ENCODE measurements at places on chromosomes 1 and 21.

- DNase-seq: no peak
Measured at GRCh38 chr21:26397545-26397944, 175.5 kb downstream of the CYYR1 start.

DNA sequence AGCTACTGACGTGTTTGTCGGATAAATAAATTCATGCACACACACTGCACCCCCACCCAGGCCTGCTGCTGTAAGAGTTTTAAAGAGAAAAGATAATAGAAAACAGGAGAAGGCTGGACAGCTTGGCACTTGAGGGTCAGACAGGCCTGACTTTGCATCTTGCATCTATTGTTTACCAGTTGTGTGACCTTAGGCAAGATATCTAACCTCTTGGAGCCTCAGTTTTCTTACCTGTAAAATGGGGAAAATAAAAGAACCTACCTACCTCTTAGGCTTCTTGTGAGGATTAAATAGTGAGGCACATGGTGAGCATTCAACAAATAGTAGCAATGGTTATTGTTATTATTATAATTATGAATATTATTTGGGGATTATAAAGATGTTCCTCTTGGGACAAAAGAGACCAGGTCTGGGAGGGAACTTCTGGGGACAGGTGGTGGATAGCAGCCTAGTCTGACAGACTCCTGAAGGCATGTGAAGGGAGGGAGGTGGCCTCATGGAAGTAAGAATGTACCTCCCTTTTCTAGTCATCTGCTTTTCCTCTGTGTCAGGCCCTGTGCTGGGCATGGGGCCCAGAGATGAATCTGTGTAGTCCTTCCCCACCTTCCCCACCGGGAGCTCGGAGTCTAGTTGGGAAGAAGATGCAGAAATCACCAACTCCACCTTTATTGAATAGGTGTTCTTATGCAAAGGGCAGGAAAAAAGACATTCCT is 18.3 kb upstream of the EPB41 start:
- DNase-seq: no peak

- no peak for DNase-seq
Measured at GRCh38 chr21:44658913-44659595, 1.3 kb downstream of the KRTAP12-3 start.

- no peak for DNase-seq
Measured at GRCh38 chr1:93757256-93758036, 75.8 kb upstream of the BCAR3 start.

DNA sequence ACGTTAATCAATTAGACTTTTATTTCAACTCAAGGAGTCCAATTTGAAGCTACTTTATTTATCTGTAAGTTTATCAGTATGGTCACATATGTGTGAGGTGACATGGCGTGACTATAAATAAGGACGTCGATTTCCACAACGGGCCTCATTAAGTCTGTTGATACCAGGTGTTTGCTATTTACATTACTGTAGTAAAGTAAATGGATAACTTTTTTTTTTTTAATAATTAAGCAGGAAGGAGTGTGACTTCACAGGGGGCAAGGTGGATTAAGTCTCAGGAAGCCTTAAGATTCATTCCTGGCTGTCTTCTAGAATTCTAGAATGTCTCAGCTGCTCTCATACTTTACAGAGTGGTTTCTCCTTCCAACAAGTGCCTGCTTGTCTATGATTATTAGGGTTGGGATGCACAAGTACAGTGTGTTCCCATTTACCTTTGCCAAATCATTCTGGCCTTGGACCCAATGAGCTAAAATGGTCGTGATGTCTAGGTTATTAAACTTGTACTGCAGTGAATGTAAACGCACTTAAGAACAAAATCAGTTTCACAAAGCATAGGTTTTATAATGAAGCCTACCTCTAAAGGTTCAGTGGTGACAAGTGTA is 15.5 kb downstream of the MAP3K7CL start:
- DNase-seq: no peak

- no peak for DNase-seq
Measured at GRCh38 chr1:205935869-205936268, 7.4 kb downstream of the SLC26A9 start.

DNA sequence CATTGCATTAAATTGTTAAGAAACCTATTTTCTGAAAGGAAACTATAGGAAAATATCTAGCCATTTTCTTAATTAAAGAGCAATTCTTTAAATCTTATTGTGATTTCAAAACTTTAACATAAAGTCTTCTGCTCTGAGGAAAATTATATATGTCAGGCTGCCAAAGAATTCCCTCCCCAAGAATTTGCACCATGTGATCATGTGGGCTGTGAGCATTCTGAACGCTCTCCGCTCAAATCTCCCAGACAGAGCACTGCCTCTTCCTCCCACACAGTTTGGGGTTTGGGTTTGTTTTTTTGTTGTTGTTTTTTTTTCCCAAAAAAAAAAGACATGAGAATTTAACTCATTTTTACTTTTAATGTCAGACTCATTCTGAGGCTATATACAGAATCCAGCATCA is 155.9 kb upstream of the PALMD start:
- no peak for DNase-seq

- DNase-seq: no peak
Measured at GRCh38 chr1:175604942-175605286, 138.5 kb downstream of the TNR start.

- DNase-seq: peak; percentile 29
Measured at GRCh38 chr1:169809370-169810095, 14.8 kb upstream of the METTL18 start.

- no peak for DNase-seq
Measured at GRCh38 chr21:45862543-45863207, 118.9 kb upstream of the COL6A1 start.

GRCh38 chr1:50106095-50106761 is 2.5 kb upstream of the ELAVL4 start:
- no peak for DNase-seq

GRCh38 chr1:3314491-3315381 is 139.7 kb upstream of the ARHGEF16 start:
- no peak for DNase-seq

DNA sequence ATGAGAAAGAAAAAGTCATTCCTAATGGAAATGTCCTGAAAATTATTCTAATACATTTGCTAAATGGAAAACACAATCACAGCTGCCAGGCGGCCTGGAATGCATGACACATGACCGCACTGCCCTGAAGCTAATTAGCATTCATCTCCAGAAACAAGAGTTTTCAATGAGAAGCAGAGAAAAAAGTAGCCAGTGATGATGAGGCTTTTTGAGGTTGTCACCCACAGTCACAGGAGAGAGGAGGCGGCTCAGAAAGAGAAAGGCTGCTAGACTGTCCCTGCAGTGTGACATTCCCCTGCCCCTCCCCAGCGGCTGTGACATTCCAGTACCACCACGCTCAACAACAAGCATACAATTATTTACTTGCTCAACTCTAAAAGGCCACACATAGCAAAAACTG is 122.9 kb upstream of the KRTAP19-8 start:
- no peak for DNase-seq

DNA sequence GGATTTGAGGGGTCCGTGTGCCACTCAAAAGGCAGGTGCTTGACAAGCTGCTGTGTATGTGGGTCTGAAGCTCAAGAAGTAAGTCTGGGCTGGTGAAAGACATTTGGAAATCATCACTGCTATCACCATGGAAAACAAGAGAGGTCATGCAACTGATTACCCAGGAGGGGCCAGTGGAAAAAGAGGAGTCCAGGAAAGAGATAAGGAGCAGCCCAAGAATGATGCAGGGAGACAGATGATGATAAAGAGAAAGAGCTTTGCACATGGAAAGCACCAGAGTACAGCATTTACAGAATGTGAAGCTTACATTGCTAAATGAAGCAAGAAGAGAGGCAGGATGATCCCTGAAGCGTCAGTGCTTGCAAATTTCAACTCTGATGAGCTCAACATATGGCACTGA is 203.2 kb downstream of the SETD4 start:
- no peak for DNase-seq

- DNase-seq: peak; percentile 45
Measured at GRCh38 chr1:215526147-215526845, 40.8 kb upstream of the KCTD3 start.

DNA sequence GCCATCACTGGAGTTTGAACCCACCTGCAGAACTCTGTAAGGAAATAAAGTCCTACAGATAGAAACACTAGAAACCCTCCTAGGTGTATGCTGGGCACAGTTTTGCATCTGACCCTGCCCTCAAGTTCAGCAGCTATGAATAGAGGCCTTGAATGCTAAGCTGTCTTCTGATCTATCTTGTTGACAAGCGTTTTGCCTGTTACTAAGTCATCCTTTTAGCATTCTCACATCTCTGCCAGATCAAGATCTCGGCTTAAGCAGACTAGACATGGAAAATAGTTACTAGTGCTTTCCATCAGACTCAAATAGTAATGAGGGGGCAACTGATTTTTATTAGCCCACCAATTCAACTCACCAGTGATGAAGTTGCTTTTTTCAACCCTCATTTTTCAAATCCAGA is 10.5 kb downstream of the TBX15 start:
- DNase-seq: no peak

DNA sequence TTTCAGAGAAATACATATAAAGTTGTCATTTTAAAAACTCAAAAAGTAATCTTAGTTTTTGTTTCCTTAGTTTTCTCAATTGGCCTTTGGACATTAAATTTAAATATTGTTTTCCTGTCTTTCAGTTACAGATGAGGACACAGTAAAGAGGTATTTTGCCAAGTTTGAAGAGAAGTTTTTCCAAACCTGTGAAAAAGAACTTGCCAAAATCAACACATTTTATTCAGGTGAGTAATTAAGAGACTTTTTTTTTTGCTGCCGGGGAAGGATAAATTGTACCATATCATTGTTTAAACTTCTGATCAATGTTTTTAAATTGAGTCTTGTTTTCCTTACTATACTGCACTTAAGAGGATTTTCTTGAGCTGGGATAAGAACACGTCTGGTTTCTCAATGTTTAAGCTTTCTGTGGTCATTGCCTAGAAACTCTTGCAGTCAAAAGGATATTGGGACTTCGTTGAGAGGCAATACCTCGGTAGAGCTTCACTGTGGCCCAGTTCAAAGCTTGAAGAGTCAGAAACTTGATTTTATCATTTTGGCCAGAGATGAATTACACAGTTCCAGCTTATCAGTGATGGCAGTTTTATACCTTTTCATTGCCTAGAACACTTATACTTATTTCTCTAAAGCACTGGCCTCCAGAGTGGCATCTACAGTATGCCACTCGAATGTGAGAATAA is 124.9 kb upstream of the KIAA1614 start:
- no peak for DNase-seq

- no peak for DNase-seq
Measured at GRCh38 chr1:72375226-72375625, 92.9 kb upstream of the NEGR1 start.

All from HepG2 (cell line).